ENCODE measurements at places on chromosomes 2 and 18.
A peak's percentile ranks its signal among the peaks of the same experiment; 100 is the strongest.

DNA sequence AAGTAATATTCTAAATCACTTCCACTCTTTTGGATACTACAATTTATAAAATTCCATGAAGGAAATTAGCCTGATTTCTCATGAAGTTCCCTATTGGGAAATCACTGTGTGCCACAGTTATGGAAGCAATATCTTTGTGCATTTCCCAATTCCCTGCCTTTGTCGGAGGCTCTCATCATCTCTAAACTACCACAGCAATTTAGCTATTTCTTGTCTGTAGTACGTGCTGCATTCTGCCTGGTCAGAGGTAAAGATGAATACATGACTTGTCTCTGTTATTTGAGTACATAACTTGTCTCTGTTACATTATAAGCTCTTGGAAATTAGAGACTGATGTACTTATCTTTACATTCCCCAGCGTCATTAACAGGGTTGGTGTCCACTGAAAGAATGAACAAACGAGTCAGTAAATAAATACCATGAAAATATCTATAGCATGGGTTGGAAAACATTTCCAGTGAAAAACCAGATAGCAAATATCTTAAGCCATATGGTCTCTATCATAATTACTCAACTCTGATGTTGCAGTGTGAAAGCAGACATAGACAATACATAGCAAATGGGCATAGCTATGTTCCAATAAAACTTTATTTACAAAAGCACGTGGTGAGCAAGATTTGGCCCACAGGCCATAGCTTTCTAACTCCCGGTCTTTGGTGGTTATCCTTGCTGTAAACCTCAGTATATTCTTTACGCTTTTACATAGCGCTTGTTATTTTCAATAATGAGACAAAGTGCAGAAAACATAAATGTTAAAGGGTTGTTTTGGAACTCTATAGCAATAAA, 78.8 kb downstream of the BCL2 start:
- peak; percentile 28 for DNase-seq

DNA sequence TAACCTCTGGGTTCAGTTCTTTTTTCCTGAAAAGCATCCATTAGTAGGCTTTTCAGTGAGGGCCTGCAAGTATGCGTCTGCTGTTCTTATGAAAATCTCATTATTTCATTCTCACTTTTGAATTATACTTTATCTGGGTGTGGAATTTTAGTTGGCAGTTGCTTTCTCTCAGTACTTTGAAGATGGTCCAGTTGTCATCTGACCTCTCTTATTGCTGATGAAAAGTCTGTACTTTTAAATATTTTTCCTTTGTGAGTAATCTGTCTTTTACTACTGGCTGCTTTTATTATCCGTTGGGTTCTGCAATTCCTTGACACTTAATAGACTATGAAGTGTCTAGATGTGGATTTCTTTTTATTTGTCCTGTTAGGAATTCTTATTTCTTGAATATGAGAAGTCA, 307.8 kb downstream of the CYP26B1 start:
- no peak for DNase-seq

GRCh38 chr18:42730272-42730671, 385.2 kb downstream of the RIT2 start:
- DNase-seq: no peak

- DNase-seq: no peak
Observed at GRCh38 chr18:76454418-76454817, 40.6 kb downstream of the ZNF516 start.

DNA sequence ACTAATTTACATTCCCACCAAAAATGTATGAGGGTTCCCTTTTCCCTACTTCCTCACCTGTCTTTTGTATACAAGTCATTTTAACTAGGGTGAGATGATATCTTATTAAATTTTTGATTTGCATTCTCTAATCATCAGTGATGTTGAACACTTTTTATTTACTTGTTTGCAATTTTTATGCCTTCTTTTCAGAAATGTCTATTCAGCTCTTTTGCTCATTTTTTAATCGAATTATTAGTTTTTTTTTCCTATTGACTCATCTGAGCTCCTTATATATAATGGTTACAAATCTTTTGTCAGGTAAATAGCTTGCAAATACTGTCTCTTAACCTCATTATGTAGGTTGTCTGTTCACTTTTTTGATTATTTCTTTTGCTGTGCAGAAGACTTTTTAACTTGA, 269.4 kb downstream of the CDH19 start:
- no peak for DNase-seq

DNA sequence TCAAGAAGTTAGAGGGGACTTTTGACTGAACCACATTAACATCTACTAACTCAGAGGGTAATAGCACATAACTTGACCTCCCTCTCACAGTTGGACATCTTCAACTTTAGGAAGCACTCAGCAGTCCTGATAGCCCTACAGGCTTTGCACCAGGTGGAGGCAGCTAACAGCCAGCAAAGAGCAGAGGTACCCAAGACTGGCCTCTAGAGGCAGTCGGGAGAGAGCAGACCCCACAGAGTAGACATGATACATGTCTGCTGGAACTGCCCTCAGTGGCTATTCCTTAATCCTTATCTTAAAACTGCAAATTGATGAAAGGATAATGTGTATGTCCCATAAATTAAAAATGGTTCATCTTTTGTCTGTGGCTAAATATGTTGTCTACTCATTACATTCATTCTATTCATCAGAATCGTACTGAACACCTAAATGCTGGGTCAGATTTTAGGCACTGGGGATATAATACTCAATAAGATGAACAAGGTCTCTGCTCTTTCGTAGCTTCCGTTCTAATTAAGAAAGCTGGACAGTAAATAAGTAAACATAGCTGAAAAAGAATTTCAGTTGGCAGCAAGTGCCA, 49.8 kb downstream of the CAB39 start:
- DNase-seq: no peak

DNA sequence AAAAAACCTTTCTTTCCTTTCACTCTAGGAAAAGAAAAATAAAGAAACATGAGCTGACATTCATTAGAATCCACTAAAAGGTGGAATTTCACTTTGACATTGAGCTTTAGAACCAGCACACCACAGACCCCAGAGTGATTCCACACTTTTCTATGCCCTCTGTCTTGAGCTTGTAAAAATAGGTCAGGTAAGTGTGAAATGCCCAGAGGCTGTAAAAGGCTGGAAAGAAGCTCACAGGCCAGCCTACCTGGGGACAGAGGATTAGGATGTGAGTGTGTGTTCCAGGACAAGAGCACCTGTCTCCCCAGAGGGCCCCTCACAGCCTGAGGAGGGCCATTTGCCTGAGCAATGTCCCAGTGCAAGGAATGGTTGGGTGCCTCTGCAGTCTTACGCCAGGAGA, 56.3 kb upstream of the MYO3B start:
- DNase-seq: no peak

DNA sequence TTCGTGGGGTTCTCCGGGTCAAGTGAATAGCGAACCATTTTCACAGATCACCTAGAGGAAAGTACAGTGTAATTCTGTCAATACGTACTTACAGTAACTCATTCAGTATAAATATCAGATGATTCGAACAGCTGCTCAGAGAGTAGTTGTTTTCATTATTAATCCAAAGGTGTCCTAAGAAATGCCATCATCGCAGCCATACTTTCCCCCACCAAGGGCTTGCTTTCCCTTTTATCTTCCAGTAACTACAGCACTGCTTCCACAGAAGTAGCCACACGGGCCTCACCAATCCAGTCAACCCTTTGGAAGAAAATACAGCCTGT, 4.5 kb upstream of the C18orf32 start:
- no peak for DNase-seq

DNA sequence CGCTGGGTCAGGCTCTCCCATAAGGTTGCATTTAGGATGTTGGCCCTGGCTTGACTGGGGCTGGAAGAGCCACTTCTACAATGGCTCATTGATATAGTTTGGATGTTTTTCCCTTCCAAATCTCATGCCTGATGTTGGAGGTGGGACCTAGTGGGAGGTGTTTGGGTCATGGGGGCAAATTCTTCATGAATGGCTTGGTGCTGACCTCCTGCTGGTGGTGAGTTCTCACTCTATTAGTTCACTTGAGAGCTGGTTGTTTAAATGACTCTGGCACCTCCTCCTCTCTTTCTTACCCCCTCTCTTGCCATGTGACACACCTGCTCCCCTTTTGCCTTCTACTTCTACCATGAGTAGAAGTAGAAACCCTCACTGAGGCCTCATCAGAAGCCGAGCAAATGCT, 20.5 kb downstream of the ACOXL start:
- DNase-seq: no peak

Measured in GM03348 (cell line).